ENCODE measurements at places on chromosomes 12 and 14.

DNA sequence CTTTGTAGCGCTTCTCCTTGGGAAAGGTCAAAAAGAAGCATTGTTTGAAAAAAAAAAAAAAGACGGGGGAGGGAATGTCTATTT is at the start of gene LMO3:
Gene LMO3 (minus strand): TSS at position 46 of the 84 bp plus-strand sequence. CDS start 5,302 bp downstream, outside the sequence.
- H3K36me3 ChIP-seq, result no peaks in the 10 kb centered on the region
- H3K27ac ChIP-seq, result no peak within 1 kb of the TSS
- H3K4me1 ChIP-seq, result no peaks in the 10 kb centered on the region
- no peak within 1 kb of the TSS for H3K4me3 ChIP-seq
- DNase-seq, result no peak

GRCh38 chr12:115341442-115341841 is 657.5 kb upstream of the TBX3 start:
- DNase-seq, result no peak
- no peak overlapping the region for H3K4me3 ChIP-seq
- no peaks in the 10 kb centered on the region for H3K4me1 ChIP-seq
- H3K36me3 ChIP-seq, result no peaks in the 10 kb centered on the region
- H3K27me3 ChIP-seq, result no peaks in the 10 kb centered on the region

DNA sequence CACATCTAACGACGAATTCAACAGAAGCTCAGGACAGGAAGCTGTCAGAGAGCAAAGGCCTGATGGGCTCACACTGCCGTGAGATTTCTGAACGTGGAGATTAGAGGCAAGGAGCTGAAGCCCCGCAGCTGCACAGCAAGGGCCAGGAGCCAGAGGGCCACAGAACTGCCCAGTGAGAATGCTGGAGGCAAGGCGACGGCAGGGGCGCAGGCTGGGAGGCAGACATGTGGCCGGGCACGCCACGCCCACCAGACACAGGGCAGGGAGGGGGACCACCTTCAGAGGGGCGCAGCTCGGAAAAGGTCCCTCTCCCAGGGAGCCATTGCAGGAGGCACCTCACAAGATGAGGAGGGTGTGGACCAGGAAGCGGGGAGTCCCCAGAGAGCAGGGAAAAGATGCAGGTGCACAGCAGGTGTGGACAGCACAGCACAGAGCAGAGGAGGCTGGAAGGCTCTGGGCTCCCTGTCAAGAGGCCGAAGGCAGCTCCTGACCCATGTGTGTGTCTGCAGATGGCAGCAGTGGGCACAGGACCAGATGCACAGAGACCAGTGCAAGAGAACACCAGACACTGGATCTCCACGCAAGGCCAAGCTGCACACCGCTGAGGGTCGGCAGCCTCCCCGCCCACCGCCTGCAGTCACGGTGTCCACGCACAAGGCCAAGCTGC is 23.0 kb downstream of the BTBD6 start:
- no peak overlapping the region for H3K4me3 ChIP-seq
- H3K27ac ChIP-seq, result no peak overlapping the region
- no peak for DNase-seq
- H3K36me3 ChIP-seq, result peaks cover 38% of the 10 kb centered on the region
- H3K4me1 ChIP-seq, result peaks cover 7% of the 10 kb centered on the region

GRCh38 chr12:1395421-1395955 is 198.9 kb downstream of the FBXL14 start:
- H3K4me1 ChIP-seq, result no peaks in the 10 kb centered on the region
- H3K36me3 ChIP-seq, result no peaks in the 10 kb centered on the region
- no peaks in the 10 kb centered on the region for H3K27me3 ChIP-seq
- H3K4me3 ChIP-seq, result no peak overlapping the region
- H3K27ac ChIP-seq, result no peak overlapping the region
- no peak for DNase-seq

DNA sequence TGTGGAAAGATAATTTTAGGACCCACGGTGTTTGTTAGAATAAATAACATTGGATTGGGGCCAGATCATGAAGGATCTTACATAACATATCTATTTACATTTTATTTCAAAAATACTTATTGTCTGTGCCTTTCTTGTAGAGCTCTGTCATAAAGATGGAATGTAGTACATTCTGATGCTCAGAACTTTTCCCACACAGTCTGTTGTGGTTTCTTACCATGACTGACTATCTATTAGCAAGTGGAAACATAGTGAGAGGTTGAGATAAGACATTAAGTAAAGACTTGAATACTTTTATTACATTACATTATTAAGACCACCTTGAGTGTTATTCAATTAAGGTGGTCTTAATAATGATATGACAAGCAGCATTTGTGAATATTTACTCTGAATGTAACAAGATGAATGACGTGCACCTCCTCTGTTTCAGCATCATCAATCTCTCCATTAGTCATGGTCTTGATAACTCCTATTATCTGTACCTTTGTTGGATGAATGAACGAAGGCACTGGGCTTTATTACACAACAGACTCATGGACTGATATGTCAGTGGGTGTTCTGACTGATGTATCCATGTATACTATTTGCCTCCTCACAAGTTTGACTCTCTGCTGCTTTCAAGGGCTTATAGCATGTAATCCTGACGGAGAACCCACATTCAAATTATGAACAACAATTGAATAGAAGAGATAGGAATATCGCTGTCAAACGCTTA is 883.0 kb upstream of the FLRT2 start:
- no peak overlapping the region for H3K4me3 ChIP-seq
- no peak overlapping the region for H3K27ac ChIP-seq
- H3K36me3 ChIP-seq, result no peaks in the 10 kb centered on the region
- no peaks in the 10 kb centered on the region for H3K27me3 ChIP-seq

GRCh38 chr12:55717011-55718007 is 1.5 kb downstream of the BLOC1S1 start:
- peaks cover 24% of the 10 kb centered on the region for H3K4me1 ChIP-seq
- peak overlapping the region; percentile 92 for H3K4me3 ChIP-seq
- DNase-seq, result no peak
- H3K27ac ChIP-seq, result peak overlapping the region; percentile 97
- H3K36me3 ChIP-seq, result peaks cover 17% of the 10 kb centered on the region

DNA sequence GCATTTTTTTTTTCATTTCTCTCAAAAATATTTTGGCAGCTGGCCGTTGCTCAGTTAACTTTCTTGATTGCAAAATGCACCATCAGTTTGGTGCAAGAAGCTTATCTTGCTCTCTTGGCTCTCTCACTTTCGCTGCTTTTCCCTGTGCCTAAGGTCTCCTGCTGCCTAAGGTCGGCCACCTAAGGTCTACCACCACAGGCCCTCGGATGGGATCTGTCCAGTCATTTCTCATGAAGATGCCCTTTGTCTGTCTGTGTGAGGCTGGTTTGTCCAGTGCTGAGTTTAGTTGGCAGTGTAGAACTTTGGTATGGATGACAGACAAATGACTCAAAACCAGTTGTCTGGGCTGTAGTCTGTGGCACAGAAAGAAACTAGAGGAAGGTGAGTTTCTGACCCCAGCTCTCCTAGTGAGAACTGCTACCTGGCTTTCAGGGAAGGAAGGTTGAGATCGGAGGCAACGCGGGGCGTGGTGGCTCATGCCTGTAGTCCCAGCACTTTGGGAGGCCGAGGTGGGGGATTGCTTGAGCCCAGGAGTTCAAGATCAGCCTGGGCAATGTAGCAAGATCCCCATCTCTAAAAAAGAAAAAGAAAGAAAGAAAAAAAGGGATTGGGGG is 2.6 kb downstream of the MLXIP start:
- peaks cover 61% of the 10 kb centered on the region for H3K4me1 ChIP-seq
- no peaks in the 10 kb centered on the region for H3K27me3 ChIP-seq
- peak overlapping the region; percentile 89 for H3K27ac ChIP-seq
- no peak for DNase-seq
- H3K4me3 ChIP-seq, result peak overlapping the region; percentile 95

DNA sequence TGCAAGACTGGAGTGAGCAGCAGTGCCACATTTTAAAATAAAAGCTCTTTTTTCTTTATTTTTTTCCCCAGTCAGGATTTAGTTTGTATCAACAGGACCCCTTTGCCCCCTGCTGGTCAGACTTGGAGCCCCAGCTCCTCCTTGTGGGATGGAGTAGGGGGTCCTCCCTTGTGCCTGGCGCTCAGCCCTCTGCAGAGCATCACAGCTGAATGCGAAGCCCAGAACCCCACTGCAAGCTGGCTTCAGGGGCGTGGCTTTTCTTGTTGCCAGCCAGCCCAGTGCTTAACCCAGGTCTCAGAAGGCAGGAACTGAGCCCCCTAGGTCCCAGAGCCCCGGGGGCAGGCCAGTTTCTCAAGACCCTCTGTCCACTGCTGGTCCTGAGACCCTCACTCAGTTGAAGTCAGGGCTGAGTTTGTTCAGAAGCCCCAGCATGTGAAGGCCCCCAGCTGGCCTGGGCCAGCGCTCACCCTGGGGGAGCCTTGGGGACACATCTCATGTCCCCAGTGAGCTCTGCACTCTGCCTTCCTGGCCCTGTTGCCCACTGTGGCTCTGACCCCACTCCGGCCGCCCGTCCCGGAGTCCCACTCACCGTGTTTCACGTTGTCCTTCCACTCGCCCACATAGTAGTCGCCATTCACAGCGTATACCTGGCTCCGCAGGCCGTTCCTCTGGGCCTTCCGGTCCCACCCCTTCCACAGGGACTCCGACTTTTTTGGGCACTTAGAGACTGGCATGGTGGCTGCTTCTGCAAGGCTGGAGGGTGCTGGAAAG is 519 bp downstream of the MORN3 start:
- H3K4me1 ChIP-seq, result peaks cover 60% of the 10 kb centered on the region
- peak; percentile 38 for DNase-seq
- H3K27me3 ChIP-seq, result no peaks in the 10 kb centered on the region
- peaks cover 60% of the 10 kb centered on the region for H3K36me3 ChIP-seq
- peak overlapping the region; percentile 75 for H3K27ac ChIP-seq

- H3K4me3 ChIP-seq, result no peak overlapping the region
- no peak for DNase-seq
Measured at GRCh38 chr14:29461101-29461500, 466.5 kb downstream of the PRKD1 start.

DNA sequence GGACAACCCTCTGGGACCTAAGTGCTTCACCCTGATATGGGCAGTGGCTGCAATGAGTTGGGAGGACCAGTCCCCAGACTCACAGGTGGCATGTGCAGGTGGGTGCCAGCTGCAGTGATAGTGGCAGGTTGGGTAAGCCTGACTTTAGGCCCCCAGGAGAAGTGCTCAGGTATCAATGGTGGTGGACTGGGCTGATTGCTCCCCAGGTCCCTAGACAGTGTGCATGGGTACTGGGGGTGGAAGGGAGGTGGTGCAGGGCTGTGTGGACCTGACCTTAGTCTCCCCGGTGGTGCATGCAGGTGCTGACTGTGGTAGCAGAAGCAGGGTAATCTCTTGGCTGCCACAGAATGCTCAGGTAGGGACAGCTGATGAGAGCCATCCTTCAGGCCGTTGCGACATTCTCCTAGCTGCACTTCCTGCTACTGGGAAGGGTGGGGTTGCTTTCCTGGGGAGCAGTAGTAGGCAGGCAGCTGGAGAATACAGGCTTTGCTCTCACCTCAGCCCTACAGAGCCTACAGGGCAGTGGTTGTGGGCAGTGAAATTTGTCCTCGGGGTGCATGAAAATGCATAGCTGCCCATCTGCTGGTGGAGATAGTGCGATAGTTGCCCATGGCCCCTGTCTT is 33.3 kb upstream of the CCND2 start:
- no peak overlapping the region for H3K27ac ChIP-seq
- H3K27me3 ChIP-seq, result peaks cover 57% of the 10 kb centered on the region
- no peak for DNase-seq
- no peak overlapping the region for H3K4me3 ChIP-seq
- peaks cover 5% of the 10 kb centered on the region for H3K36me3 ChIP-seq

DNA sequence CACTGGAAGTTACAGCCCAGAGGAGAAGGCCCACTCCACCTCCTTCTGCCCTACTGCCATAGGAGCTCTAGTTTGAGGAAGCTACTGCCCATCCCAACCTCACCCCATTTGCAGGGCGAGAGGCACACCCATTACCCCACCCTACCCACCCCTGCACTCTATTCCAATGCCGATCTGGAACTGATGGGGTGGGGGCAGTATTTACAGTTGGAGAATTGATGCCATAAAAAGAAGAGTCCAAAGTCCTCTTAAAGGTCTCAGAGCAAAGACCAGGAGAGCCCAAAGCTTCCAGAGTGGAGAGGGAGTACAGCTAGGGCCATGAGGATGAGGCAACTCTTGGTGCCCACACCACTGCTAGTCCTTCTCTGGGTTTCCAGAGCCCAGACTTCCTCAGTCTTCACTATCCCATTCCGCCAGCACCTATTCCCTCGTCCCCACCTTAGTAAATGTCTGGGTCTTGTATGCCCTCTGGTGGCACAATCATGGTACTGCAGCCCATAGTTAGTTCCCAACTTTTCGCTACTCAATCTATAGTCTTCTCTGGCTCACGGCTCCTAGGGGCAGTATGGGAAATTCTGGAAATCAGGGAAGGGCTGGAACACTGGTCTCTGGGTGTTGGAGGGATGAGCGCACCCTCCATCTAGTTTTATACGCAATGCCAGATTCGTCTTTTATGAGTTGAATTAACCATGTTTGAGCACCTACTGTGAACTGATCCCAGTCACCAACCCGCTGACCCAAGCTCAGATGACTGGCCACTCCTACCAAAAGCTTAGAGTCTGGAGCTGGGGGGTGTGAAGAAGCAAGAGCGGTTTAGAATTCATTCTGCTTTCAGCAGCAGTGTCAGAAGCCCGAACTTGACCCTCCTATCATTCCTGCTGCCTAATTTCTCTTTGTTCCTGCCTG is 6.9 kb upstream of the ADCY6 start:
- H3K27me3 ChIP-seq, result peaks cover 13% of the 10 kb centered on the region
- DNase-seq, result peak; percentile 45
- peaks cover 5% of the 10 kb centered on the region for H3K4me1 ChIP-seq
- H3K27ac ChIP-seq, result no peak overlapping the region

DNA sequence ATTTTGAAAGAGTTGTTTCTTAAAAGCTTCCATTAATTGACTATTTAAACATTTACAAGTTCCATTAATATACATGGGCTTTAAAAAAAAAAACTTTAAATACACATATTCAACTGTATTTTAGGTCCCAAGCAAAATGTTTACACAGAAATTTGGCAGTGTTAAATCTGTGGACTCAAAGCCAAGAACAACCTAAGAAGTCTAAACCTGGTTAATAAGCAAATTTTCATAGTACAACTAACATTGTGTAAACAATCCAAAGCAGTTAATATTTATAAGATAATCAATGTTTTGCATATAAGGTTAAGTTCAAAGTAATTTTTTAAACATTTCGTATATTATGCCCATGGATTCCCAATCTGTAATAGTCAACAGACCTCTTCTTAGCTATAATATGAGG is 77.0 kb downstream of the EPS8 start:
- peaks cover 4% of the 10 kb centered on the region for H3K36me3 ChIP-seq
- H3K27me3 ChIP-seq, result peaks cover 25% of the 10 kb centered on the region
- no peaks in the 10 kb centered on the region for H3K4me1 ChIP-seq
- no peak overlapping the region for H3K27ac ChIP-seq
- DNase-seq, result no peak

DNA sequence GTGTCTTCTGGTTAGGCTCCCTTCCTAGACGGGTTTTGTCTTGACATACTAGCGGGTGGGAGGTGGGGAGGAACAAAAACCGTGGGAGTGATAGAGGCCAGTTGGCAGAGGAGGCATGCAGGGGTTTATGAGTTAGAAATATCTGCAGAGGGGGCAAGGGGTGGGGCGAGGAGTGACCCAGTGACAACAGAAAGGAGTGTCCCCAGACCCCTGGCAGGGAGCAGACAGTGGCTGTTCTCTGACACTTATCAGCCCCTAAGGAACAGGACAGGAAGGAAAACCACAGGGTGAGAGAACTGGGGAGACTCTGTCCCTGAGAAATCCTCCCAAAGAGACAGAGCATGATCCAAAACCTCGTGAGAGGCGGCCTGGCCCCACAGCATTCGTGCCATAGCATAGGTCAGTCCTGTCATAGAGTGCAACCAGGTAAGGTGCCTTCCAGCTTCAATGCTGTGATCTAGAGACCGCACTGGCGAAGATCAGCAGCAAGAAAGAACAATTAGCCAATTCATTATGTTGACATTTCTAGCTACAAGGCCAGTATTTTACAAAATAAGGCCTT is 141.4 kb downstream of the CRADD start:
- DNase-seq, result no peak
- no peak overlapping the region for H3K27ac ChIP-seq

Measured in effector memory CD8-positive, alpha-beta T cell (primary cell).